GM23248 (cell line): ENCODE measurements at places on chromosomes 2 and 18. TPM values are rescaled to one million over a fixed set of nuclear protein-coding genes. Genes with fewer than 3 reads are reported as not detected.

DNA sequence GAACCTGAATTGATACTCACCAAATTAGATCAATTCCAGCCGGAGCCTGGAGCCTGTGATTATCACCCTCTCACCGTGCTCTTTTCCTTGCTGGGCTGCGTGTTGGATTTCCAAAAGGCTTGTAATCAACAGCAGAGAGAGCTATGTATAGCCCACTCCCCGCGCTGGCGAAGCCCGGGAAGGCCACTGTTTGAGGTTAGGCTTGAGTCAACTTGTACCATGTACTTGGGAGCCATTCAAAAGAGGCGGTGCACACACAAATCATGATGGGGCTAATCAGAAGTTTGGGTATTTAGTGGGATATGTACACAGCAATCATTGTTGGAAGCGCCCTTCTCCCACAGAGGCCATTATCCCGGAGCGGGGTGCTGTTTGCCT is 151.6 kb downstream of the GLI2 start:
- no peak for DNase-seq

GRCh38 chr2:40213619-40214018 is 238.3 kb downstream of the SLC8A1 start:
- no peak for DNase-seq

- peak; percentile 3 for DNase-seq
Measured at GRCh38 chr2:161283926-161284325, 24.3 kb upstream of the PSMD14 start.

DNA sequence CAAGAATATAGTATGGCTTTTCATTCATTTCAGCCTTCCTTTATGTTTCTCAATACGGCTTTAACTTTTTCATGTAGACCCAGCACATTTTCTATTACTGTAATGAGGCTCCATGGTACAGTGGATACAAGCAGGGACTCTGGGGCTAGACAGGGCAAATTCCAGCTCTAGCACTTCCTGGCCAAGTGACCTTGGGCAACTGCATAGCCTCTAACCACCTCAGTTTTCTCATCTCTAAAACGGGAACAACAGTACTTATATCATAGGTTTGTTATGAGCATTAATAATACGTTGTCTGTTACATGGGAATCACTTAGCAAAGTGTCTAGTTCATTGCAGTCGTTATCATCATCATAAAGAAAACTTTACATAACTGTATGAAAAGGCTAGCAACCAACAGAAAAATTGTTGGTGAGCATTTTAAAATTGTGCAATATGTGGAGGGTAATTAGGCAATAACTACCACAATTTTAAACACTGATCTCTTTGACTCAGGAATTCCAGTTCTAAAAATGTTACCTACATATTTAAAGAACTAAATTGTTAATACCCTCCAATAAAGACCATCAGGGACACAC is 13.7 kb upstream of the RMDN2 start:
- DNase-seq: no peak

Gene ANKRD62
- not detected in 2 replicates for total RNA-seq

DNA sequence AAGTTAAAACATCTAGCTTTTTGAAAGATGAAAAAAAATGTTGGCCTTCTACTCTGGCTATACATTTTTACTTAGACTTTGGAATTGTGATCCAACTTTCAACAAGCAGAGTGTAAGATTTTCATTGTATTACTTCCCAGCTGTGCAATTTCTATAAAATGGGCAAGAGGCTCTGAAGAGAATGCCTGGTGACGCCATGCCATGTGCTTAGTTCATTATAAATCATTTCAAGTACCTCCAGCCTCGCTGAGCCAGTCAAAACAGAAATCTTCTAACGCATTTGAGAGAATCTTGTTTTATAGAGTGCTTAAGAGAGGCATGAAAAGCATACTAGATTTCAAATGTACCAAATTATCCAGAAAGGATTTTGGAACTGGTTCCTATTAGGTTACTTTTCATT is 10.1 kb upstream of the STK17B start:
- no peak for DNase-seq

DNA sequence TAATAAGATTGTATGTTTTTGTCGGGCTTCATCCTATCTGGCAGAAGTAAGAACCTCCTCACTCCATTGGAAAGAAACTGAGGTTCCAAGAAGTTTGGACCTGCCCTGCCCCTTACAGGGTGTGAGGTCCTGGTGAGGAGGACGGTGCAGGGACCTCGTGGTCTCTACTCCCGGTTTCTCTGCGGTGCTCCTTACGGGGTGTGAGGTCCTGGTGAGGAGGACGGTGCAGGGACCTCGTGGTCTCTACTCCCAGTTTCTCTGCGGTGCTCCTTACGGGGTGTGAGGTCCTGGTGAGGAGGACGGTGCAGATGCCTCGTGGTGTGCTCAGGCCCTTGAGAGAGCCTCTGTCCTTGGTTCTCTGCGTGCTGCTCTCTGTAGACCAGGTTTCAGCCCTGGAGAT is 5.2 kb downstream of the CTDP1 start:
- no peak for DNase-seq

Gene COBLL1
- total RNA-seq: 1.3 and 1.8 TPM in 2 replicates

DNA sequence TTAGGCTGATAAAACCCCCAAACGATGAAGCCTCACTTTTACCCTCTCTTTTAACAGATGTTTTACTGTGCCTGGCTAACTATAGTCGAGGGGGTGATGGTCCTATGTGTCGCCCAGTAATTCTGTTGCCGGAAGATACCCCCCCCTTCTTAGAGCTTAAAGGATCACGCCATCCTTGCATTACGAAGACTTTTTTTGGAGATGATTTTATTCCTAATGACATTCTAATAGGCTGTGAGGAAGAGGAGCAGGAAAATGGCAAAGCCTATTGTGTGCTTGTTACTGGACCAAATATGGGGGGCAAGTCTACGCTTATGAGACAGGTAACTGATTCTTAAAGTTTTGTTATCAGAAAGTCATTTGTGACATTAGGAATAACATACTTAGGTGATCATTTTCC is 20.4 kb downstream of the MSH6 start:
- no peak for DNase-seq

Gene LRPPRC
- 38.0 and 42.6 TPM in 2 replicates for total RNA-seq

DNA sequence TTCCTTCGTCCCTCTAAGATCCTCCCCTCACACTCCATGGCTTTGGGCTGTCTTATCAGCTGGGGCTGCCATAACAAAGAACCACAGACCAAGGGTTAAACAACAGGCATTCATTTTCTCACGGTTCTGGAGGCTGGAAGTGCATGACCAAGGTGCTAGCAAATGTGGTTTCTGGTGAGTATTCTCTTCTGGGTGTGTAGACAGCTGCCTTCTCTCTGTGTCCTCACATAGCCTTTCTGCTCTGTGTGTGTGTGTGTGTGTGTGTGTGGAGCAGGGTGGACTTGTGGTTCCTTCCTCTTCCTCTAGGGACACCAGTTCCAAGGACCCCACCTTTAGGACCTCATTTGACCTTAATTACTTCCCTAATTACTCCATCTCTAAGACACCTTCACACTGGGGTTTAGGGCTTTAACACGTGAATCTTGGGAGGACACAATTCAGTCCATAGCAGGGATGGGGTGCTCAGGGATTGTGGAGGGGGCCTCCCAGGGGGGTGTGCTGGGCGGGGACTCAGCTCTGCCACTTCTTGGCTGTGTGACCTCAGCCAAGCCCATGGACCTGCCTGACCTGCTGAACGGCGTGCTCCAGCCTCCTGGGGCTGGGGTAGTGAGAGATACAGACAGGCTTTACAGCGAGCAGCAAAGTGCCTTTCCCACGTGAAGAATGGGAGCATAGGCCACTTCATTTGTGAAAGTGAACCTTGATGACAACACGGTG is 38.0 kb downstream of the ACKR3 start:
- DNase-seq: peak; percentile 75

GRCh38 chr2:120859128-120859527 is 123.5 kb downstream of the GLI2 start:
- no peak for DNase-seq

GRCh38 chr2:240353944-240354343 is 81.5 kb upstream of the GPC1 start:
- DNase-seq: no peak

Gene HRH4
- not detected in 2 replicates for total RNA-seq

Gene DOK1
- total RNA-seq: 32.2 and 40.3 TPM in 2 replicates

Gene LRRC30
- total RNA-seq: not detected in 2 replicates

Gene TNFAIP6
- 4.5 and 8.9 TPM in 2 replicates for total RNA-seq

DNA sequence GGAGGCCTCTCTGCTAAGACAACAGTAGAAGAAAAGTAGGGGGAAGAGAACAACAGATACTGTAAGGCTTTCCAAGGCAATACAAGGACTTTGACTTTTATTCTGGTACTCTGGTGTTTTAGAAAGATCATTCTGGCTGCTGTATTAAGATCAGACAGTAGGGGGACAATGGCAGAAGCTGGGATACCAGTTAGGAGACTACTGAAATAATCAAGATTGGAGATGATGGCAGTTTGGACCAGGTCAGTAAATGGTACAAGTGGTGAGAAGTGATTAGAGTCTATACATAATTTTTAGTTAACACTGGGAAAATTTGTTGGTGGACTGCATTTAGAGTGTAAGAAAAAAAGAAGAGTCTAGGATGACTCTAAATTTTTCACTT is 139.7 kb downstream of the ROCK1 start:
- DNase-seq: peak; percentile 58

GRCh38 chr2:182049372-182050148 is 63.9 kb downstream of the PPP1R1C start:
- DNase-seq: no peak

GRCh38 chr2:152359573-152360363 is 24.8 kb downstream of the FMNL2 start:
- no peak for DNase-seq

DNA sequence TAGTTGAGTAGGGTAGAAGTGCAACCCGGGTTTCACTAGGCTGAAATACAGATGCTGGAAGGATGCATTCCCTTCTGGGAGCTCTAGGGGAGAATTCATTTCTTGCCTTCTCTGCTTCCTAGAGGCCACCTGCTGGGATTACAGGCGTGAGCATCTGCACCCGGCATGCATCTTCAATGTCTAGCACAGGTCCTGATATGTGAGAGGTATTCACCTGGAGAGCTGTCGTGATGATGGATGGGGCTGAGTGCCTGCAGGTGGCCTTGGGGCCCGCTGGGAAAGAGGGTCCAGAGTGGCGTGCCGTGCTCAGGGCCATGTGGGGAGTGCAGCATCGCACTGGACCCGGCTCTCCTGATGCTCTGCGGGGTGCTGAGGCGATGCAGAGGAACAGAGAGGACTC is 6.6 kb upstream of the NTSR2 start:
- DNase-seq: no peak

Gene TANC1
- total RNA-seq: 12.1 and 16.3 TPM in 2 replicates

Gene IL18R1
- total RNA-seq: 1.5 and 1.6 TPM in 2 replicates

Gene FMNL2
- 18.6 and 19.6 TPM in 2 replicates for total RNA-seq

Gene VWC2L
- not detected in 2 replicates for total RNA-seq

Gene NCKAP5
- 0.65 and 1.5 TPM in 2 replicates for total RNA-seq

Gene RRM2
- total RNA-seq: 17.6 and 23.5 TPM in 2 replicates

- DNase-seq: no peak
Measured at GRCh38 chr2:77862120-77862519, 339.9 kb upstream of the LRRTM4 start.

DNA sequence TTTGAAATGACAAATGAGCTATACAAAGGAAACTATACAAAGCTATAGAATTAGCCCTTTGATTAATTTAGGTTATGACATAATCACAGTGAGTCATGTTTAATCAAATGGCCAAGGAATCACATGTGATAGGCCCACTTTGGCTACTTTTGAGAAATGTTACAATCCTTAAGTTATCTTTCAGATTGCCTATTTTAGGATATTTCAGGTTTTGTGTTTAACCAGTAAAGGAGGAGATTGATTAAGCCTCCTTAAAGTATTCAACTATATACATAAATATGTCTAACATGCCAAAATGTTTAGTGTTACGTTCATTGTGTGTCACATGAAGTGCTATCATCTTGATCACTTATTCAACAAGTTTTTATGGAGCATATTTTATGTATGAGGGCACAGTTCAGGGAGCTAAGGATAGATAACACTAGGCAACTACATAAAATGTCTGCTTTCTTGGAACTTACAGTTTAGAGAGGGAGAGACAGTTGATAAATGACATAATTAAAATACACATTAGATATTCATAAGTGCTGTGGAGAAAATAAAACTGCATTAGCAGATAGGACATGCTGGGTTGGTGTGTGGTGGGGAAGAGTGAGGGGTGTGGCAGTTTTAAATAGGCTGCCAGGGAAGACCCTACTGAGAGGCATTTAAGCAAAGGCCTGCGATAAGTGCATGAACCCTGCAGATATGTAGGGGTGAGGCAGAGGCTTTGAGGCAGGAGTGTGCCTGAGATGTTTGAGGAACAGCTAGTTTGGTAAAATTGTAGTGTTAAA is 77.2 kb downstream of the LTBP1 start:
- DNase-seq: peak; percentile 17

- DNase-seq: peak; percentile 81
Measured at GRCh38 chr2:230902180-230902899, 22.7 kb downstream of the GPR55 start.

Gene METTL4
- 5.6 and 16.9 TPM in 2 replicates for total RNA-seq

DNA sequence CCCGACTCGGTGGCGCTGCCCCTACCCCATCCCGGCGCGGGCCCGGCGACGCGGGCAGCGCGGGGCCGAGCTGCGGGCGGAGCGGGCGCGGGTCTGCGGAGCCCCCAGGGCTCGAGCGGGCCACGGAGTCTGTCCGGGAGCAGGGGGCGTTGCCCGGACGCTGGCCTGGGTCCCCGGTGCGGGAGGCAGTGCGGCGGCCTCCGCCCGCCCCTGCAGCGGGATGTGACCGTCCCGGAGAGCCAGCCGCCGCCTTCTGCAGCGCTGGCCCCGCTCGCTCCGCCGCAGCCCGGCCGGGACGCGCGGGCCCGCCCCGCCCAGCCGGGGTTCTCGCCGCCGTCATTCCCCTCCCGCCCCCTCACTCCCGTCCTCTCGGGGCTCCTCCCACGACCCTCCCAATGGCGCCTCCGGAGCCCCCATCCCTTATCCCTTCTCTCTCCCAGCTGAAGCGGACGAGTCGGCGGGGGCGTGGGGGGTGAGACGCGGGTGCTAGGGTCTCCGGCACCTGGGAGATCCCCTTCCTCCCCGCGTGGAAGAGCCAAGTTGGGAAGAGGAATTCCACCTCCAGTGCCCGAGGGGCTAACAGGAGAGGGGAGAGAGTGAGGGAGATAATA is at the start of gene FNDC4:
TSS of gene FNDC4 (minus strand) at position 257 of the 611 bp plus-strand sequence. CDS start 521 bp downstream, outside the sequence.
- DNase-seq: peak; percentile 69

Gene RUFY4
- total RNA-seq: not detected in 2 replicates

DNA sequence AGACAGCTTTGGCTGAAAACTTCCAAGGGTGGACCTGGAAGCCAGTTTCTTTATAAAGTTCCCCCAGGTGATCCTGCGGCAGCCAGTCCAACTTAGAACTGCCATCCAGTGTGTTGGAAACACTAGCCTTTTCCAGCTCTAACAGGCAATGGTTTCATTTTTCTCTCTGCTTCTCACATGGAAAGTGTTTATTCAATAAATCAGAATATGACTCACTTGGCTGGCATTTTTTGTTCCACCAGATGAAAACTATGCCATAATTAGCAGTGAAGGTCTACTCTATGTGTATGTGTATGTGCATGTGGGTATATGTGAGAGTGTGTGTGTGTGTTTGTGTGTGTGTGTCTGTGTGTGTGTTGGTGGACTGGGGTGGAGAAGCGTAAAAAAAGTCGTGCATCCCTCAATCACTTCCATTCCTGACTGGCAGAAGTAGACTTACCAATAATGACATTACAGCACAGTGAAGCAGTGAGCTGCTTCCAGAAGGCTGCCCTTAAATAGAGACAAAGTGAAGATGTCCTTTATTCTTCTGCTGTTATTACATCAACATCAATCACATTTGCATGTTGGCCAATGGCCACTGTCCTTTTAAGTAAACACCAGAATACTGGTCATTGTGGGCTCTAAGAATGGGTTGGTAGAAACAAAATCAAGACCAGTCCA is 90.9 kb upstream of the SETBP1 start:
- DNase-seq: peak; percentile 84

Gene TMEM37
- 1.8 TPM in 1 of 2 replicates, not detected in the other for total RNA-seq

Gene TRABD2A
- 5.0 and 5.7 TPM in 2 replicates for total RNA-seq
